ENCODE measurements at places on chromosomes 3 and 15. TPM values are rescaled to one million over a fixed set of nuclear protein-coding genes. Genes with fewer than 3 reads are reported as not detected.

The SKOR1 gene
- 0.19 TPM for total RNA-seq

The CHRM5 gene
- total RNA-seq = not detected

The FBXO40 gene
- total RNA-seq = 268 TPM

DNA sequence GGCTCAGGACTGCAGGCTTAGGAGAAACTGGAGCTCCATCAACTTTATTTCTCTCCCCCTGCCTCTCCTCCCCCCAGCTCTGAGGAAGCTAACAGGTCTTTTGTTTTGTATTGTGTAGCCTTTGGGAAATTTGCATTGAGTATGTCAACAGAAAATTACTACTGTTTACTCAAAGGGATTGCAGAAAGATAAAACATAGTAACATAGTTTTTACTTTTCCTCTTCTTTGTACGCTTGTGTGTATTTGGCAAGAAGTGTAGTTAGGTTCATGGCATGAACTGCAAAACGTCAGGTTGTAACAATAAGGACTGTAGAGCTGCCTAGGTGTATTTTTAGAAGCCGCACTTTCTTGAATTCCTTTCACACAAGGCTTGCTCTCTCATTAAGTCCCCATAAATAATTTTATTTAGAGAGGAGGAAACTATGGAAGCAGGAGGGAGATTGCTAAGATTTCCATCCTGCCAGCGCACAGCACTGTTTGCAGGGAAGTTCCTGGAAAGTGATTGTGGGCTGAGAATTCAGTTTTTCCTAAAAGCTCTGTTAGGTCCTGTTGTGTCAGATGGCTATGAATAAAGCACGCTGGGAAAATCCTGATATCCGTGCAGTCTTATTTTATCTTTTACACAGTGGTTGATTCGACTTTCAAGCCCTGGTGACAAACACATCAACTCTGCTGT is 21.1 kb upstream of the SATB1 start:
- no peaks in the 10 kb centered on the region for H3K27me3 ChIP-seq
- no peak overlapping the region for H3K4me3 ChIP-seq
- H3K27ac ChIP-seq = no peak overlapping the region
- H3K36me3 ChIP-seq = no peaks in the 10 kb centered on the region
- DNase-seq = no peak

GRCh38 chr15:65365229-65365628 is 12.6 kb downstream of the IGDCC3 start:
- no peak overlapping the region for H3K27ac ChIP-seq
- H3K27me3 ChIP-seq = no peaks in the 10 kb centered on the region
- H3K4me3 ChIP-seq = no peak overlapping the region
